ENCODE measurements at places on chromosomes 5 and 9.

- DNase-seq = no peak
These were observed 49.0 kb upstream of the TNPO1 start for GRCh38 chr5:72767289-72768010.

DNA sequence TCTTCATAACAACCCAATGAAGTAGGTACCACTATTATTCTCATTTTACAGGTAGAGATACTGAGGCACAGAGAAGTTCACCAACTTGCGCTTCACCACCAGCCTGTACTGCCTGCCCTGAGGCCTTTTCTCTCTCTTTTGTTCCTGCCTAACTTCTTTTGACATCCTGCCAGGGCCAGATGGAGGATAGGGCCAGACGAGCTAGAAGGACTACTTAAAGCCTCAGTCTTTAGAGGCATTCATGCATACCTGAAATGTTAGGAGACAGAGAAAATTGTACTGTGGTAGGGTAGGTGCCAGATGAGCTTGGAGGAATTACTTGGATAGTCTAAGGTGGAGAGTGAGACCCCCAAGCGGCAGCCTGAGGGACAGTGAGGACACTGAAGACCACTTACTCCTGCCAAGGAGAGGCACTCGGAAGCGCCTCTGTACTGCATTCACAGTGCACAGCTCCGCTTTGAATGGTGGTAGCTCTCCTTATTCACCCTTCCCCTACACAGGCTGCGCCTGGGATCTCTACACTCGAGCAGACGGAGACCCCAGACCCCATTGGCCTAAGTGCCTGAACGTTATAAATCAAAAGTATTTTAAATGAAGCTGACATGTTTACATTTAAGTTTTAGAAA, 6.2 kb upstream of the ORM1 start:
- DNase-seq = peak; percentile 47

DNA sequence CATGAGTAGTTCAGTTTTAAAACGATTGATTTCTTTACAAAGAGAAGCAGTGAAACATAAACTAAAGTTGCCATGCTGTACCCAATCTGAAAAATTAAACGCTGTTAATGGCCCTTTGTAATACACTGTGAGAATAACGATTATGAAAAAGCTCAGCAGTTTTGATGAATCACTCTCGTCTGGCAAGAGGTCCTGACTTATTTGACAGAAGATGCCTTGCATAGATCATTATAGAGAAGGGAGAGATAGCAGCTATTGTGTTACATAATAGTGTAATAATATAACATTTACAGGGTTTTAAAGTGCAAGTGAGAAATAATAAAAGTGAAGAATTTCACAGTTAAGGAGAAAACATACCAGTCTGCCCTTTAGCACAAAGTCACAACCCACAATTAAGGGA, 361.5 kb upstream of the CDH10 start:
- DNase-seq = no peak

DNA sequence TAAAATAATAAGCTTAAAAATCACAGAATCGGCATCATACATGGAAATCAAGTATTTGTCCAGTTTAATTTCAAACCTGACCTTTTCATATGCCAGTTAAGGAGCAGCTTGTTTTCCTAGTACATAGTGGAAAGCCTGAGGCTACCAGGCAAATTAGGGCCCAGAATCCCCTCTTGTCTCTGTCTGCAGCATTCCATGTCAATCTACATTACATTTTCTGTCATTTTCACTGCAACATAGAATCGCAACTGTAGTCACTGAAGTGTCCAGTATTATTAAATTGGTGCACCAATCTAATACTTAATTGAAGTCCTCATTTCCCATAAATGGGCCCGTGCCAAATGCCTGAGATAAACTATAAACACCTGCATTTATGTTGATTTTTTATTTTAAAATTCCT, 1352.2 kb upstream of the ACO1 start:
- DNase-seq = no peak

- no peak for DNase-seq
These were observed 909 bp downstream of the SLC36A1 start for GRCh38 chr5:151448038-151448985.

DNA sequence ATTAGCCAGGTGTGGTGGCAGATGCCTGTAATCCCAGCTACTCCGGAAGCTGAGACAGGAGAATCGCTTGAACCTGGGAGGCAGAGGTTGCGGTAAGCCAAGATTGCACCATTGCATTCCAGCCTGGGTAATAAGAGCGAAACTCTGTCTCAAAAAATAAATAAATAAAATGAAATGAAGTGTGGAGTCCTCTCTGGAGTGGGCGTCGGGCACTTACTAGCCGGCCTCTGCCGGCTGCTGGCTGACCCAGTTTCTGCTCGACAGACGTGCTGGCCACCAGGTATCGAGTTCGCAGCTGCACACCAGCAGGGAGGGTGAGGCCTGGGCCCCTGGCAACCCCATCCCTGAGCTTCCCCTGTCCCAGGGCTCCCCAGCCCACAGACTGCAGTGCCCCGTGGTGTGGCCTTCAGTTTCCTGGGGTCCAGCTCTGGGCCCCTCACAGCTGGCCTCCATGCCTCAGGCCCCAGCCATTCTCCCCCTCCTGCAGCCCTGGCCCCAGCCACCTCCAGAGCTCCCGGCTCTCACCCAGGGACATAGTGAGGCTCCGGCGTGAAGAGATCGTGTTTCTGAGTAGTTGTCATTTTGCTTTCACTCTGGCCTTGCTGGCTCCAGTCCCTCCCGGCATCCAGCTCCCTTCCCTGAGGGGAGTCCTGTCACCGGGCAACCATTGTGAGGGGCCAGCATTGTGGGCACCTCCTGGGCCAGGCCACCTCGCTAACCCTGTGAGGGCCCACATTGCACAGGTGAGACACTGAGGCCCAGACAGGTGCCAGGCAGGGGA, 3.8 kb upstream of the STPG3 start:
- DNase-seq = no peak

- DNase-seq = no peak
These were observed 8.7 kb downstream of the ASTN2 start for GRCh38 chr9:117405950-117406705.

- DNase-seq = no peak
These were observed 14.3 kb downstream of the FNBP1 start for GRCh38 chr9:130028493-130029222.

DNA sequence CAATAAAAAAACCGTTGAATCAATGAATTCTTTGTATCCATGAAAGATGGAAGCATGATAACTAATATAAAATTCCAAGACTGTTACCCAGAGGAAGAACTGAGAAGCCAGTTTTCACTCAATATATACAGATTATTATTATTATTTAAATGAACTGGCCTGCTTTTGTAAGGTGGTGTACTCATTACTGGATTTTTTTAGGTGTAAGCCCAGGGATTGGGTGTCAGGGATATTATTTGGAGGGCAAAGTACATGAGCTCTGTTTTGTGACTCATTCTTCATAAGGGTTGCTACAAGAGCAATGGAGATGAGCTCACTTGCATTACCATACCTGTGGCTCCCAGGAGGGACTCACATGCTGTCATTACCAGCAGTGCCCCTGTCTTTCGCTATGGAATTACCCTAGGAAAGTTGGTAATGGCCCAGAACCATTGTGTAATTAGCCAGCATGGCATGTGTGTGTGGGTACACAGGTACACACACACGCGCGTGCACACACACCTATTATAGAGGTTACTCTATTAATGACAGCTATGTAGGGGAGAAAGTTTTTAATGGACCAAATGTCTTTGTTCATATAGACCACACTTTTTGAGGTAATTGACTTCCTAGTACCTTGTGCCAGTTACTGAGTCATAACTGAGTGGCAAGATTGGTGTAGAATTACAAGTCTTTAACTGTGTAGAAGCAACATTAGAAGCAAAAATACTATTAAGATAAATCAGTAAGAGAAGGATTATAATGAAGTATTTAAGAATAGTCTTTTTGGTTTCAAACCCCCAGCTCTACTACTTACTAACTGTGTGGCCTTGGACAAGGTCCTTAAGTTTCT, 143.4 kb downstream of the GDNF start:
- DNase-seq = no peak

GRCh38 chr9:20618361-20618802, 3.9 kb downstream of the MLLT3 start:
- no peak for DNase-seq

DNA sequence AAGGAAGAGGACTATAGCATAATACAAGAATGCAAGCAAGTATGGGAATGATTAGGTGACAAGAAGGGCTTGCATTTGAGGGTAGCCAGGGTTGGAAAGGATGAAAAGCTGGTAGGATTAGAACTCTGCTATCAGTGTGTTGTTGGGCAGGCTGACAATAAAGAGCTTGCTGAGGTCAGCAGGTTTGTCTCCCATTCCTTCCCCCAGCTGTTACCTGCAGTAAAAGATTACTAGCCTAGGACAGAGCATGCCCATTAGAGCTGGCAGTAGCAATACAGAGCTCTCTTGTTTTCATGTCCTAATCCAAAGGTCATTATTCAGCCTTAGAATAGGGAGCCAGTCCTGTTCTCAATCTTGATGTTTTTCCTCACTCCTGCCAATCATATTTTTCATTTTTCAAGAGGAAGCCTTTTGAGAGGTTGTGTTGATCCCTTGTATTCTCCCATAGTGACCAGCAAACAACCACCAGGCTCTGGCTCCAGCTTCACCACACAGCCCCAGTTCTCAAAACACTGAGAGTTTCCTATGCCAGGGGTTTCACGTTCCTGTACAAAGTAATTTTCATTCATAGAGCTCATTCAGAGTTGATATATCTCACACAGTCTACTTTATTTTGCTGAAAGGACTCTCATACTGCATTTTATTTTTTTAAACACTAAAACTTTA, 71.7 kb downstream of the OR2K2 start:
- no peak for DNase-seq

DNA sequence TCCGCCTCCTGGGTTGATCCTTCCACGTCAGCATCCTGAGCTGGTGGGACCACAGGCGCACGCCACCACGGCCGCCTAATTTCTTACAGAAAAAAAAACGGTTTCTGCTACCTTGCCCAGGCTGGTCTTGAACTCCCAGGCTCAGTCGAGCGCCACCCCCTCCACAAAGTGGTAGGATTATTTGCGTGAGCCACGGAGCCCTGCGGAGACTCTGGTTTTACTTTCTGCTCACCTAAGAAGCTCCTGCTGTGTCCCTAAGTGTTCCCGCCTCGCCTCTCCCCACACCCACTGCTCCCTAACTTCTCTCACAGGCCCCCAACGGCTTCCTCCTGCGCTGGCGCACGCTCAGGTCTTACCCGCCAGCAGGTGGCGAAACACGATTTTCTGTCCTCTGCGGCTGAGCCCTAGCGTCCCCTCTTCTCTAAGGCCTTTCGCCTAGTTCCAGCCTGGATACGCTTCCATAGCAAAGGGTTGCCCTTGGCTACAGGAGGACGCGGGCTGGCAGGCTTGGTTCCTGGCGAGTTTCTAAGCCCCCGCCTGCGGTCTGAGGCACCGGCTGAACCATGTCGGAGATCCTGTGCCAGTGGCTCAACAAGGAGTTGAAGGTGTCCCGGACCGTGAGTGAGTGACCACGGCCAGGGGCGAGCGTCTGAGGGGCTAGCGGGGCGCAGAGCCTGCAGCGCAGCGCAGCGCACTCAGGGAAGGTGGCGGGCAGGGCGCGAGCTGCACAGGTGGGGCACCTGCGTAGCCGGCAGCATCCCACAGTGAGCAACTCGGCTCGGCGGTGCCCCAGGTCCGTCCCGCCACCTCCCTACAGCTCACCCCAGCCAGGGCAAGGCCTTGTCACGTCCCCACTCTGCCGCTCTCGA, at the start of gene SPEF2:
Gene SPEF2, plus strand, starts transcription at position 429 of the 869 bp plus-strand sequence. Its CDS starts 135 bp downstream, at position 564.
- DNase-seq = peak; percentile 86

DNA sequence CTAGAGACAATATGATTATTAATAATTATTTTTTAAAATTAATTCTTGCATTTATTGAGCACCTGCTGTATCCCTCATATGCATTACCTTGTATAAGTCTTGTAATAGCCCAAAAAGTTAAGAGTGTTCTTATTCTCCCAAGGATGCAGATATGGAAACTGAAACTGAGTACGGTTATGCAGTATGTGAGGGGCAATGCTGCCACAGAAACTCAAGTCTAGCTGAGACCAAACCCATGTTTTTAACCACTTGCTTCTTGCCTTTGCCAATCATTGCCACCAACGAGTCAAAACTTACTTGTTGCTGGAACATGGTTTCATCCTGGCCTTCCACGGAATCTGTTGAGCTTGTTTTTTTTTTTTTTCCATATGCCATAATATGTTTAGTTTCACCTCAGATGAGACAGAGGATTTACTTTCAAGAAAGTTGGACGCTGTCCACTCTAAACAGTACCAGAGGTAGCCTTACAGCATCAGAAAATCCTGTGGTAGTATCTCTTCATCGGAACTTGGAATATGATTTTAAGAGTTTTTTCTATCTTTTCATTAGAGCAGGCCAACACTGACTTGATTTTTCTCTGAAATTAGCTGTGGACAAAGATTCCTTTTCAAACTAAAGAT, 27.9 kb downstream of the DOCK8 start:
- DNase-seq = no peak

DNA sequence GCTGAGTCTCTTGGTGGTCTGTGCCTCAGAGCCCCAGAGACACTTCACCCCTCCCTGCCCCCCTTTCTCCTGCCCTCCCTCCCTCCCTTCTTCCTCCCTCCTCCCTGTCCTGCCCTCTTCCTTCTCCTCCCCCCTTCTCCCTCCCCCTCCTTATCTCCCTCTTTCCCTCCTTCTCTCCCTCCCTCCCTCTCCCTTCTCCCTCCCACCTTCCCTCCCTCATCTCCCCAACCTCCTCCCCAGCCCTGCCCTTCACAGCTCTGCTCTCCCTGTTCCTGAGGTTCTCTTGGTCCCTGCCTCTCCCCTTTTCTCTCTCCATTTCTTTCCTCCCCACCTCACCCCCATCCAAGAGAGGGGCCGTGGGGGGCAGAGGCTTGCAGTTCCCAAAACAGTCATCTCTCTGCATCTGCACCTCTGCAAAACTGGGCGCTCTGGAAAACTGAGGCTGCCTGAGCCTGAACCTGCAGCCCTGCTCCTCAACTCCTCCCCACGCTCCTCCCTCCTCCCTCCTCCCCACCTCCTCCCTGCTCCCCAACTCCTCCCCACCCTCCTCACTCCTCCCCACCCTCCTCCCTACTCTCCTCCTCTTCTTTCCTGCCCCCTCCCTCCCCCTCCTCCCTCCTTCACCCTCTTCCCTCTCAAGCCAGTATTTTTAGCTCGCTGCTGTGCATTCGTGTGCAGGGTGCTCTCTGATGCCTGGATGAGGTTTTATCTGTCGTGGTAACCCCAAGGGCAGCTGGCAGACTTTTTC, 219.1 kb downstream of the C9orf50 start:
- DNase-seq = no peak

GRCh38 chr9:5698810-5699556, 70.1 kb downstream of the RIC1 start:
- DNase-seq = no peak

- DNase-seq = no peak
These were observed 160.8 kb downstream of the DNAH5 start for GRCh38 chr5:13783726-13784125.

DNA sequence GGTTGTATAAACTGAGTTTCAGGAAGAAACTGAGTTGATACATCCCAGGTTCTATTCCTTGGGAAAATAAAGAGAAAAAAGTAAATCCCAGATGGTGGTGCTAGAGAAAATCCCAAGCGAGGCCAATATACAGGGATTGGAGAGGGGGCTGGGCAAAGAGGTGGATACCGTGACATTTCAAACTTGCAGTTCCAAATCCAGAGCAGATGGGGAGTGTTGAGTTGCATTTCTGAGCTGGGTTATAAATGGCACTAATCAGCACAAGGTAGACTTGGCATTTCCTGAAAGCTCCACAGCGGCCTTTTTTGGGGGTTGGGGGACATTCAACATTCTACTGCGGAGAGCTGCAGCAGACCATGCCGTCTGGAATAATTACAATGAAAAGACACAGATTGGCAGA, 224.4 kb downstream of the NXNL2 start:
- no peak for DNase-seq
